ENCODE measurements at places on chromosomes 16 and 17.

- peak; percentile 76 for DNase-seq
These were observed 28.7 kb upstream of the MILR1 start for GRCh38 chr17:64420143-64420670.

DNA sequence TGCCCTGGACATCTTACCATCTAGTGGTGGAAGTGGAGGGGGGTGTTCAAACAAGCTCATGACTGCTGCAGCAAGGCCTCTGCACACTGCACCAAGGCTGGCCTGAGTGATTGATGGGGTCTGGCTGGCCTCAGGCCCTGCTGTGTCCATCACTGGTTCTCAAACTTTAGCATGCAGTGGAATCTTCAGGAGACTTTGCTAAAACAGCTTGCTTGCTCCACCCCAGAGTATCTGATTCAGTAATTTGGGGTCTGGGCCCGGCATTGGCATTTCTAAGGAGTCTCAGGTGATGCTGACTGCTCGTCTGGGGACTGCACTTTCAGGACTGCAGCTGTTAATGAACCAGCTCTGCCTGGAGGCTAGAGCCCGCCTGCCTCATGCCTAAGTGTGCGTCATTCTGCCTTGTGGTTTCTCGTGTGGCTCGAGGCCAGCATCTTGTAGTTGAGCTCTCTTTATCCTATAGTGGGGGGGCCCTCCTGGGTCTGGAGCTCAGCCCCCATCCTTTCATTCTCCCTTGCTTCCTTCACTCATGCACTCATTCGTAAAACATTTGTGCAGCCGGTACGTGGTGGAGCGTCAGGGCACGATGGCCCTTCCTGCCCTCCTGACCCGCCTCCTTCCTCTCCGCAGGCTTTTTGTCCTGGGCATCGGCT is 4.1 kb downstream of the MGAT5B start:
- peak; percentile 32 for DNase-seq

GRCh38 chr16:23310217-23310616 is 8.1 kb downstream of the SCNN1B start:
- no peak for DNase-seq

DNA sequence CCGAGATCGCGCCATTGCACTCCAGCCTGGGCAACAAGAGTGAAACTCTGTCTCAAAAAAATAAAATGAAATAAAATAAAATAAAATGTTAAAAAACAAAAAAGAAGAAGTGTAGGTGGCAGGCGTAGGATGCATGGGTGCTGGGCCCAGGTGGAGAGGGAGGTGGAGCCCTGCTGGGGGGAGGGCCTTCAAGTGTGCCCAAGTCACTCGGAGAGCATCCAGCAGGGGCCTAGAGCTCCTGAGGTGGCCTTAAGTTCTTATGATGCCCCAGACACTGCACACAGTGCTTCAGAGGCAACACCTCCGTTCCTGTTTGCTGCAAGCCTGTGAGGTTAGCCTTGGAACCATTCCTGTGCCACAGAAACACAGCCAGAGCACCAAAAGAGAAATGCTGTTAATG is 23.2 kb downstream of the IL4R start:
- DNase-seq: no peak

GRCh38 chr16:73032541-73033270 is 15.2 kb downstream of the ZFHX3 start:
- no peak for DNase-seq

- DNase-seq: no peak
These were observed 13.7 kb upstream of the CDC42EP4 start for GRCh38 chr17:73325527-73325842.

DNA sequence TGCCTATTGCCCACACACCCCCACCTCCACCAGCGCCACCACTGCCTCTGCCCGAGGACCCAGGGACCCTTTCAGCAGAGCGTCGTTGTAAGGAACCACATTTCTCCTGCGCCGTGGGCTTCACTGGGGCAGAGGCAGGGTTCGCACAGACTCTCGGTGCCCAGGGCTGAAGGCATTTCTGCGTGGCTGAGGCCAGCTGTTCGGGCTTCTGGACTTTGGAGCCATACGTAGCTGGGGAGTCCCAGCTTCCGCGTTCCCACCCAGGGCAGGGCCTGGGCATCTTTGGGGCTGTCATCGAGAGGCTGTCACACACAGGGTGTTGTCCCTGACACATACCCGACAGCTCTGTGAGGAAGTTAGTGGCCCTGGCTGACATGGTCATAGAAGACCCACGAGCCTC is 16.0 kb upstream of the SMIM5 start:
- no peak for DNase-seq

DNA sequence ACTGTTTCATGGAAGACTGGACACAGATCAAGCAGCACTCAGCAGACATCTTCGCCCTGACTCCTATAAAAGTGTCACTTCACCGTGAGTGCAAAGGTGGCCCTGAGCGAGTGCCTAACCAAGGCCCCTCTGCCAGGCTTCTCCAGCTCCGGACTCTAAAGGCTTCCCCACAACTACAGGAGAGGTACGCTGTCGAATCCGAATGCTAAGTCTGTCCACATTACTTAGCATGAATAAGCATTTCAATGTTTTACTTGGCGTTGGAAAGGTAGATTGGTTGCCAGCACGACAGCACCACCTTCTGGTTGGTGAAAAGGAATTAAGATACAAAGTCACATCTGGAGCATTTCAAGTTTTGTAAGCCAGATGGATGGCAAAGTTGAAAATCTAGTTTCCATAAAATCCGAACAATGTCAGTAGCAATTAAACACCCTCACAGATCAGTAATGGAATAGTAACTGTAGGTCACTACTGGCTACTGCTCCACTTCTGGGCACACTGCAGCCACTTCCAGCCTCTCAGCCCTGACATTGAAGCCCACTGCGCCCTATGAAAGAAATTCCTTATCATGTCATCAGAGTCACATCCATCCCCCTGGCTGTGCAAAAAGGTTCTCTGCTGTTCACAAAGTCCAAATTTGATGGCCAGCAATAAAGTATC is 100.9 kb downstream of the PARN start:
- peak; percentile 70 for DNase-seq

DNA sequence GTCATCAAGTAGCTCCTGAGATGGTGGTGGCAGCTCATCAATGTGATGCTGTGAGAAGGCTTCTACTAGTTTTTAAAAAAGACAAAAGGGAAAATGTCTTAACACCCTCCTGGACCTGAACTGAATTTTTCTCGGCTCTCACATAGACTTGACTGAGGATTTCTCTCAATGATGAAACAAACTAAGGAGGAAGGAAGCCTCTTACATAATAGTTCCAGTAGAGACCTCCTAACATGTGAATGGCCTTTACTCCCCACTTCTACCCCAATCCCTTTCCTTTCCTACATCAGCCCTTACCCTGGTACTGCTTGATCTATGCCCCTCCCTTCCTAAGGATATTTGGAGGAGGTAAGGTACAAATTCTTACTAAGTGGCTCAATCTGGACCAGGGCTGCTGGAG is 54.8 kb upstream of the MTMR4 start:
- no peak for DNase-seq

- DNase-seq: no peak
These were observed 6.5 kb downstream of the FNDC8 start for GRCh38 chr17:35127751-35128514.

DNA sequence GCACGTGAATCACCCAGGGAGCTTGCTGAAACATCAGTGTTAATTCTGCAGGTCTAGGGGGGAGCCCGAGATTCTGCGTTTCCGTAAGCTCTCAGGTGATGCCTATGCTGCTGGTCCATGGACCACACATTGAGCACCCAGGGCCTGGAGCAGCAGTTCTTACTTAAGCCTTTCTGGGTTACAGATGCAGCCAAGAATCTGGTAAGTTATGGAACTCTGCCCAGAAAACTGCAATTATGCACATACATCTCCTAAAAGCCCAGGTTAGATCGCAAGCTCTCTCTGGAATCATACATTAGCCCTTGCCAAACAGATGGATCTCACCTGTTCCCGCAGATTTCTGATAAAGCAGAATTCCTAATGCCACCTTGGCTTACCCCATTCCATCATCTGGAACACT is 265.9 kb upstream of the SALL1 start:
- DNase-seq: no peak

DNA sequence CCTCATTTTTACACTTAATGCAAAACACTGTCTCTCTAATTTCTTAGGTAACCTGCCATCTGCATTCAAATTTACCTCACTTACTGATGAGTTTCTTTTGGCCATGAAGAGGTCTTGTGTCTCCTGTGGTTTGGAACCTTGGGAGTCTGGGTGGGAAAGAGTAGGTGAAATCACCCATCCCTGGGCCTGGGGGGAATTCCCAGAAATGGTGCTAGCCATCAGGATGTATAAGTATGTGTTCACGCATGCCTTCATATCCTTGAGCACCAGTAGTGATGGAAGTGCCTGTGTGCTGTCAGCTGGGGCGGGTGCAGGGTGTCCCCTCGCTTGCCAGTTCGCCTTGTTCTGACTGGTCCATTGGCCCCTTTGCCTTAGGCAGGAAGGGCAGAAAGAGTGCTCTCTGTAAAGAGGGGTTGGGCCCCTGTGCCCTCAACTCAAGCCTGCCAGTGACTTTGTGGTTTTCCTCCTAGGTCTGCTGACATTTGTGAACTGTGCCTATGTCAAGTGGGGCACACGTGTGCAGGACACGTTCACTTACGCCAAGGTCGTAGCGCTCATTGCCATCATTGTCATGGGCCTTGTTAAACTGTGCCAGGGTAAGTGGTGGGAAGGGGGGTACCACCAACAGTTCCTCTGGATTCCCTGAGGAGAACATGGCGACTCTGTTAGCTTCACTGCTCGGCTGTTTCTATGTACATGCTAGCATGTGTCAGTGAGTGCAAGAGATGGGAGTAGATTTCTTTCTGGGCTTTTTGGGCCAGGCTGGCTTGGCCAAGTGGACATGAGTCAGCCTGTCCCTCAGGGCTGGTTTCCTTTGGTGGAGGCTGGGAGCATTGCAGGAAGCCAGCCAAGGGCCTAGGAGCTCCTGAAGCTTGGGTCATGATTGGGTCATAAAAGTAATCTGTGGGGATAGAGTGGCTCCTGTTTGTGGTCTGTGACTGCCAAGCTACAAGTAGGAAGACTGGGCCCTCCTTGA is 23.2 kb downstream of the SLC7A6OS start:
- peak; percentile 85 for DNase-seq

DNA sequence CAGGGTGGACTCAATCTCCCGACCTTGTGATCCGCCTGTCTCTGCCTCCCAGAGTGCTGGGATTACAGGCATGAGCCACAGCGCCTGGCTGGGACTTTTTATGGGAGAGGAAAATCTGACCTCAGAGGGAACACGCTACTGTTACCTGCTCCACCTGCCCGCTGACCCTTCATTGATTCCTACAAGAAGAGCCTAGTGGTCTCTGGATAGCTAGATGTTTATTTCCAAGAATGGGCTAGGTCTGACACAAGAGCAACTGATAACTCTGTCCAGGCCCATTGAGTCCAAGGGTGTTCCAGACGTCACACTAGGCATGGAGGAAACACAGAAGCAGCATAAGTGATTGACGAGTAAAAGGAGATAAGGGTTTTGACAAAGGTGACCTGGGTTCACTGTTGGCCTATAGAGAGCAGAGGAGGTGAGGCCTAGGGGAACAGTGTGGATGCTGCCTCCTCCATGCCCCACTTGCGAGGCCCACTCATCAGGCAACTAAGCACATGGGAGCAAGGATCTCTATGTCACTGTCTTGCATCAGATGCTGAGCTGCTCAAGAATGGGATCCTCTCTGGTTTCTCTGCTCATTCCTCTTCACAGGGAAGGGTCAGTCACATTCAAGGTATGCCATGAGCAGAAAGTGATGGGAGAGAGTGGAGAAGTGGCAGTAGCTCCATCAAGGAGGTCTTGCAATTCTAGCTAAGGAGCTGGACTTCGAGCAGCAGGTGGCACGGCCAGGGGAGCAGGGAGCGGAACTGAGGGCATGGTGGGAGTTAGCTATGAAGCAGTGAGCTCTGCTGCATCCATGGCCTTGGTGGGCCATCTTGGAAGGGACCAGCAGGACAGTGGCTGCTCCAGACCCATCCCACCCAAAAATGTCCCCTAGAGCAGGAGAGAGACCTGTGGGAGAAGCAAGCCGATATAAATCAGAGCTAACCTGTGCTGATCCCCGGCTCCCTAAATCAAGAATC is 145.2 kb downstream of the WSCD1 start:
- no peak for DNase-seq

- DNase-seq: no peak
These were observed 14.3 kb downstream of the ZNF213 start for GRCh38 chr16:3149193-3149530.

GRCh38 chr17:48131216-48131824 is 23.8 kb downstream of the SNX11 start:
- DNase-seq: peak; percentile 62

- no peak for DNase-seq
These were observed 42.3 kb downstream of the FZD2 start for GRCh38 chr17:44599298-44600175.

GRCh38 chr16:30444231-30445148 is 1.2 kb downstream of the SEPHS2 start:
- DNase-seq: no peak

- no peak for DNase-seq
These were observed 46.2 kb downstream of the LGALS9 start for GRCh38 chr17:27677191-27677590.

GRCh38 chr17:39929646-39930407 is 2.3 kb downstream of the LRRC3C start:
- no peak for DNase-seq

GRCh38 chr17:43714465-43715149 is 44.0 kb downstream of the SOST start:
- no peak for DNase-seq

DNA sequence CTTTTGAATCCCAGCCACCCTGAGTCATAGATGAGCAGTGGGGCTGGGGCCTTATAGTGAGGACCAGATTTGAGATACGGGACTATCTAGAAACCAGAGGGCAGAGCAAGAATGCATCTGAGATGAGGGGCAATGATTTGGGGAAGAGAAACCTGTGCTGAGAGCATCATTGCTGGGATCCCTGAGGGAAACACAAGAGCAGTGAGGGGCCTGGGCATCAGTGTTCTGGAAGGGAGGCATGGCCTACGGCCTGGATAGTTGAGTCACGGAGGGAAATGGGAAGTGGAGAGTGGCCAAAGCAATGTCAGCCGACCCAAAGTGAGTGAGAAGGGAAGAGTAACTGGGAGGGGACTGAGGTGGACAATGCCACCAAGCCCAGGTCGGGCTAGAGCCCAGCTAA is 5.2 kb downstream of the CAMTA2 start:
- DNase-seq: no peak

- peak; percentile 85 for DNase-seq
These were observed 53.2 kb downstream of the NT5M start for GRCh38 chr17:17356149-17356930.

DNA sequence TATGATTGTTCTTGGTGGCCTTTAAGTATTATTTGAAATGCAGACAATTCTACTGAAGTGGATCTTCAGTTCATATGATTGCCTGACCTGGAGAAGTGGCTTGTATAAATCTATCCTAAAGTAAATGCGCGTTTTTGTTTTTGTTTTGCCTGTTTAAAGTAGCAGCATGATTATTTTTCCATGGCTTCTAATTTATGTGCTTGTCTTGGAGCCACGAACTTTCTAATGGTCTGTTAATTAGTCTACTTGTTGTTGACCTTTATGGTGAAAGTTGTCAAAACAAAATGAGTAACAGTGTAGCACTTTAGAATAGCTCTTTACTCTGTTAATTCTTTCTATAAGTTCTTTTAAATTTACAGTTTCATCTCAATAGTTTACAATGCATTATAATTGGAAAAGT is 1.7 kb downstream of the PRKAR1A start:
- no peak for DNase-seq

GRCh38 chr17:46817151-46817900 is 1.2 kb downstream of the WNT3 start:
- DNase-seq: no peak
